HuH-7 (cell line): ENCODE measurements at places on chromosomes 4 and X.

DNA sequence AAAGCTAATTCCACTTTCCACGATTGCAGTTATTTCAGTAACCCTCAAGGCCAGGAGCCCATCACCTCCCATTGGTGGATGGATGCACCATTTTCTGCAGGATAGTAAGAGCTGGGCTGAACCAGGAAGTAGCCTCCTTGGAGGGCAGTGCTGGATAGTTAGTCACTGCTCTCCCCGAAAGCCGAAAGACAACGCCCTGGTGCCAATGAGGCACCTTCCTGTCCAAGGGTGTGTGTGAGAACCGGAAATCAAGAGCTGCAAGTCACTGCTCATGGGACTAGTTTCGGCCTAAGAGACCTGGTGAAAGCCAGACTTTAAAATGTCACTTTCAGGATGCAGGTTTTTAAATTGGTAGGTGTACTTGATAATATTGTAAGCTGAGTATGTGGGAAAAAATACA lies 203.8 kb upstream of the HS3ST1 start:
- no peak for DNase-seq

DNA sequence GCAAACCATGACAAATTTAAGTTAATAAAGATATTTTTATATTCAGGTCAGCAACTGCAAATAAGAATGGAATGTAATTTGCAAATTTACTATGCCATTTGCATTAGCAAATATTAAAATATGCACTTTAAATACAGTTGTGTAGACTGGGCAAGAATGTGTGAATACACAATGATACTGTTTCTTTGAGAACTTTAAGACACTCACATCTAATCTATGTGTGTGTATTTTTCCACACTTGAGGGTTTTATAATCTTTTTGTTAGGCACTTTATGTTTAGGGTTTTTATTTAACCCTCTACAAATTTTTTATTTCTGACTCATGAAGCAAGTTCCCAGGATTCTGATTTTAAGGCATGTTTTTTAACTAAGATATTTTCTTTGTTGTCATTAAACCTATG lies 23.9 kb upstream of the NDNF start:
- DNase-seq: no peak

GRCh38 chr4:26871611-26872010 lies 11.0 kb downstream of the STIM2 start:
- no peak for DNase-seq

GRCh38 chr4:139154538-139154937 lies 22.5 kb downstream of the ELF2 start:
- DNase-seq: no peak

GRCh38 chr4:186016796-186017195 lies 52.2 kb upstream of the TLR3 start:
- no peak for DNase-seq

GRCh38 chr4:110310795-110311194 lies 112.4 kb upstream of the ELOVL6 start:
- DNase-seq: no peak

DNA sequence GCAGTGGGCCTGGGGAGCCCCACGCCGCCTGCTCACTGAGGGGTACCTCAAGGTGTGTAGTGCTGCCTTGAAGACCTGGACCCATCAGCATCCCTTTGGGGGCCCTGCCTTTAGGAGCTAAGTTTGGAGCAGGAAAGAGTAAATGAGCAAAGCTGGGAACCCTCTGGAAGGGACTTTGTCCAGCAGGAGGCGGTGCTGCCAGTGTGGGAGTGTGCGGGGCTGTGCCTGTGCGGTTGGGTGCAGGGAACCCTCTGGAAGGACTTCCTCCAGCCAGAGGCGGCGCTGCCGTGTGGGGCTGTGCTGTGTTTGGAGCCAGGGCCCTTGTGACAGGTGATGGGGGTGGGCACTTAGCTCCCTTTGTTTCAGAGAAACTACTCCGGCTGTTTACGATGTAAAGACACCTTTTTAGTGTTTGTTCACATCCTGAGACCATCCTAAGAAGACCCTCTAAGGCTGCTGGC lies 25.8 kb downstream of the RGS12 start:
- DNase-seq: no peak

GRCh38 chr4:8084712-8085490 lies 73.7 kb downstream of the ABLIM2 start:
- no peak for DNase-seq

GRCh38 chr4:55736605-55737183 lies 82.9 kb upstream of the EXOC1L start:
- no peak for DNase-seq

GRCh38 chr4:108043526-108043925 lies 53.8 kb downstream of the HADH start:
- DNase-seq: no peak

- no peak for DNase-seq
Measured at GRCh38 chrX:6223516-6223915, 5.2 kb downstream of the NLGN4X start.

DNA sequence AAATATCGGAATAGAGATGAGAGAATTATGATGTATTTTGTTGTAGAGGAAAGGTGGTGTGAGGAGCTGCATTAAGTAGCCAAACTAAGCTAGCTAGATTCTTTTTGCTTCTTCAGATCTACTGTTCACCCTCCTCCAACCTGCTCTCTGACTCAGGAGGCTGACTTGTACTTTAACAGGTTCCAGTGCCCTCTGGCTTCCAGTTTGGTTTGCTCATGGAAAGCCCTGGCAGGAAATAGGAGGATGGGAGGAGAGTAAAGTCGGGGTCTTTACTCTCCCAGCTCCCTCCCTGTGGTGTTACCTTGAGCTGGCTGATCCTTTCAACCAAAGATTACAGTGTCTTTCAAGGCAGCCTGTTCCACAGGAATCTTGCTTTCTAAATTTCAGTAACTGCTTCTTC lies 277.0 kb upstream of the EDA2R start:
- no peak for DNase-seq

DNA sequence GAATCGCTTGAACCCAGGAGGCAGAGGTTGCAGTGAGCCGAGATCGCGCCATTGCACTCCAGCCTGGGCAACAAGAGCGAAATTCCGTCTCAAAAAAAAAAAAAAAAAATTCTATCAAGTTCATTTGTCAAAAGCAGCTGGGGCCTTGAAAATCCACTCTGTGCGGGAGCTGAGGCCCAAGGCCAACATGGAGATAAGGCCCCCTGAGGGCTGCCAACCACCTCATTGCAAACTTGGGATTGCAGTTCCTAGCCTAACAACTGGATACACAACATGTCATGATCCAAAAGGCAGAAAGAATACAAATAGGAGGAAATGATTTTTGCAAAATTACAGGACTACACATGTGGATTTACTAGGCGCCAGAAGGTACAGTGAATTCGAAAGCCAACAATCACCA lies 22.5 kb upstream of the PRDX4 start:
- no peak for DNase-seq

DNA sequence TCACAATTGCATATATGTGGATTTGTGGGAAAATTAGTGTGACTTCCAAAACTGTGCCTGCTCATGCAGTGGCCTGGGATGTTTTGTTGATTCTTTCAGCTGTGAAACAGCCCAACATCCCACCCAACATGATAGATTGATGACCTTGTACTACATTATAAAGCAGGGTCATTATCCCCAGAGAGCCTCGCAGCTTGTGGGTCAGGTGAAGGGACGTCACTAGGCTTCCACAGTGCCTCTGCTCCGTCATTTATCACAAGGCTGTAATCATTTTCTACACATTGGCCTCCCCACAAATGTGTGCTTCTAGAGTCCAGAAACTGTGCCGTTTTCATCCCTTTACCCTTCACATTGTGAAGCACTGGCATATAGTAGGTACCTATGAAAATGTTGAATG lies 31.6 kb downstream of the ALPK1 start:
- DNase-seq: no peak

- no peak for DNase-seq
Measured at GRCh38 chr4:182822554-182822953, 94.6 kb downstream of the DCTD start.

DNA sequence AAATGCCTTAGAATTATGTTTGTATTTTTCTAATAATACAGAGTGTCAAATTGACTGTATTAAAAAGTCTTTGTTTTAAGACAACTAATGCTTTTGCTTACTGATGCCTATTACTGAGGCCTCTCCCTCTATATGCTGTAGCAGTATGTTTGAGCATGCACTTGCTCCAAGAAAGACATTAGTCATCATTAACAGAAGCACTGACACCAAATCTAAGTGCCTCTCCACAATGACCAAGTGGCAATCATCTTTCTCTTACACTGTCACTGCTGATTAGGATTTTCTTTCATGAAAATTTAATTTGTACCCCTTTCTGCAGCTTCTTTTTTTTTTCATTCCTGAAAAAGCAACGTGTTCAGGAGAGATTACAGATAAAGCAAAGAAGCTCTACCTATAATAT lies 11.1 kb upstream of the MAB21L2 start:
- no peak for DNase-seq

- no peak for DNase-seq
Measured at GRCh38 chr4:114562176-114562904, 36.3 kb upstream of the UGT8 start.

DNA sequence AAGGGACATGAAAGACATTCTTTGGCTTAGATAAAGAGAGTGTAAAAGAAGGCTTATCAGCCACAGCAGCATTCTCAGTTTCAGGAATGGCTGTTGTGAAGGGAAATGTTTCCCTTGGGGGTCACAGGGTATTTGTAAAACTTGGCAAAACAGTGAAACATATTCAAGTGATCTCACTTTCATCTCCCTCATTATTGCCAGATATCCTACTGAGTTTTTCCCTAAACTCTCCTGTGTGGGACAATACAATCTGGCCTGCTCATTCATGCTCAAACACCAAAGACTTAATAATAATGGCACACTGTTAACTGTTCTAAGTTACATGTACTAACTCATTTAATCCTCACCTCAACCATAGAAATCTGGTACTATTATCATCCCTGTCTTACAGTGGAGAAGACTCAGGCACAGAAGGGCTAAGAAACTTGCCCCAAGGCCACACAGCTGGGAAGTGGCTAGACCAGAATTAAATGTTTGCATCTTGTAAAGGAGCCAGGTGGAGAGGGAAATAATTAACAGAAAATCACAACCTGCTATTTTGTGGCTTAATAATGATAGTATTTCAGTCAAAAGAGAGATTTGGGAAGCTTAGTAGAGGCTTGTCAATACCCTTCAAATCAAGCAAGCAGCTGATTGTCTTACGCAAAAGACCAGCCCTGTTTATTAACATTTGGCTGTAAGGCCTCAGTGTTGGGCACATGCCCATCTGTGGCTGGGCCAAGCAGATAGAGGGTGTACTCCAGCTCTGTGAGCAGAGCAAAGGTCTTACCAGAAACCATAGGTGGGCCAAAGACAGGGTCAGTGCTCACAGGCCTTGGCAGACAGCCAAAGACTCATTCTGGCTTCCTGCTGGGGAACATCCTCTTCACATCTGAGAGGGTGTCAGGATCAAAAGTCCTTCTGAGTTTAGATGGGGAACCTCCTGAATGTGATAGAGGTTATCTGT lies 17.3 kb downstream of the SMPX start:
- DNase-seq: no peak

DNA sequence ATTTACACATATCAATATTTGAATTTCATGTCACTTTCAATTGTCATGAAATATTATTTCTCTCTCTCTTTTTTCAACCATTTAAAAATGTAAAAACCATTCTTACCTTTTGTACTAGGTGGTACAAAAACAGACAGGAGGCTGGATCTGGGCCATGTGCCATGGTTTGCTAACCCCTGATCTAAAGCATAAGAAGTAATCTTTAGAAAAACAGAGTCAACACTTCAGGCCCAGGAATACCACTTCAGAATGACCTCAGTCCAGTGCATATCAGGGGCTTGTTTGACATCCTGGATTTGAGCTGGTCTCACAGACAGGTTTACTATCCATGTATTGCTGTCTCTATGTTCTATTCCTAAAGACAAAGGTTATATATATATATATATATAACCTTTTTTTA lies 102.5 kb downstream of the DCHS2 start:
- no peak for DNase-seq

DNA sequence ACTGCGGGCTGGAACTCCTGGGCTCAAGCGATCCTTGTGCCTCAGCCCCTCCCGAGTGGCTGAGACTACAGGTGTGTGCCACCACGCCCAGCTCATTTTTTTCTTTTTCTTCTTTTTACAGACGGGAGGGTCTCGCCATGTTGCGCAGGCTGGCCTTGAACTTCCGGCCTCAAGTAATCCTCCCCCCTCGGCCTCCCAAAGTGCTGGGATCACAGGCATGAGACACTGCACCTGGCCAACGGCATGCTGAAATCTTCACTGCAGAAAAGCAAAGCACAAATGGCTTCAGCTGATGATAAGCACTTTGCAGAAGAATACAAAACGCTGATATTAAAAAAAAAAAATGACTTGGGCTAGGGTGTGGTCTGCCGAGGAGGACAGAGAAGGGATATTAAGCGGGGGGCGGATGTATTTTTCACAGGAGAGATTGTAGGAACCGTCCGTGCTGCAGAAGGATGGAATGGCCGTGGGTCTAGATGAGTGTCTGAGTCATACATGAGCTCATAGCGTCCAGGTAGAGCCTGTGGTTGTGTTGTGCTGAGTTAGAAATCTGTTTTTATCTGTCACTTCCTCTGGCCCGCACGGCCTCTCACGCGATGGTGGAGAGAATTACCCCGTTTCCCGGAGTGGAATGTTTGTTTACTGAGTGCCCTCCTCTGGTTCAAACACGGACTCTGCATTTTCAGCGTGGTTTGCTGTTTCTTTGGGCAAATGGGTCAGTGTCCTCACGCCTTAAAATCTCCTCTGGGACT lies 8.5 kb upstream of the AKAP17A start:
- peak; percentile 17 for DNase-seq

DNA sequence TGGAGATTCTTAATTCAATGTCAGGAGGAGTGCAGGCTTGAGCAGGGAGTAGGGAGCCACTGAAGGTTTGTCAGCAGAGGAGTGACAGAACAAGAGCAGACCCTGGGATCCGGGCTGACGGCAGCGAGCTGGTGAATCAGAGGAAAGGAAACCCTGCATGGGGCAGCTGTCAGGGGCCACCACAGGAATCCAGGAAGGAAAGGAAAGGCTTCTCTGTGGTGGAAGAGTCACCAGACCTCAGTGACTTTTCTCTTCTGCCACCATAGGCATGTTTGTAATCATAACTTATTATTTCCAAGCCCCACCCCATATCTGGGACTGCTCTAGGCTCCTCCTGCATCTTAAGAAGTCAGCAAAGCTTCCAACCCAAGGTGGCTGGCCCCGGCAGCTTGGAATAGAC lies 150.9 kb downstream of the BCOR start:
- no peak for DNase-seq
